HT-29 (cell line): ENCODE measurements at places on chromosomes 7 and 10. TPM values are rescaled to one million over a fixed set of nuclear protein-coding genes. Genes with fewer than 3 reads are reported as not detected.
A peak's percentile ranks its signal among the peaks of the same experiment; 100 is the strongest.

Gene GTF2IRD1
- 34.6 and 41.5 TPM in 2 replicates for total RNA-seq

- DNase-seq: no peak
Measured at GRCh38 chr10:116730464-116731260, 11.7 kb downstream of the HSPA12A start.

DNA sequence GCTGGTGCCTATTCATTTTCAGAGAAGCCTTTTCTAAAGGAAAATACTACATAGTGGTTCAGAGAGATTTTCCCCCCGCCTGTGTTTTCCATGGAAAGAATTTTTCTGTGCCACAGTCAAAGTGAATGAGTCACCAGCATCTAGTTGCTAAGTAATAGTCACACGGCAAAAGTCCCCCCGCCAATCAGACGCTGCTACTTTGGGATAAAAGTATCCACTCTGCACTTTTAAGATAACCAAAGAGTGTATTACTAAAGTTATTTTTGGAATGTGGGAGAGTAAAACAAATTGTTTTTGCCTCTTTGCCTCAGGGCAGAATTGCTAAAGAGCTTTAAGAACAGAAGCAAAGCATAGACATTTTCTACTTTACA lies 23.5 kb downstream of the ABLIM1 start:
- peak; percentile 55 for DNase-seq

DNA sequence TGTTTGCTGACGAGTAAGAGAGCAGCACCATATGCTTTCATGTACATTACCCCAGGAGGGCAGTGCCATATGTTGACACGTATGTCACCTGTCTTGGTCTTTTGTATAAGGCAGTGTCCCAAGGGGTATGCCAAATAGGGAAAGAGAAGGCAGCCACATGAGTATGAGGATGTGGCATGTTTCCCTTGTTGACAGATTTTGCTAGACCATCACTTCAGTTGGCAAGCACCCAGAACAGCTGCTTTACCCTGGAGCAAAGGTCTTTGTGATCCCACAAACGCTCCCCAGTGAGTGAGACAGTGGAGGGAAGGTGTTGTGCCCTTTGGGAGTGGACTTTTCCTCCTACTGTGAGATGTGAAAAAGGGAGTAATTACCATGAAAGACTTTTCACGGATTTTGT lies 350.1 kb downstream of the ETV1 start:
- no peak for DNase-seq

- DNase-seq: no peak
Measured at GRCh38 chr10:49049660-49050059, 65.7 kb downstream of the VSTM4 start.

Gene PLXNA4
- total RNA-seq: not detected in 2 replicates

Gene FANK1
- 1.6 and 4.0 TPM in 2 replicates for total RNA-seq

Gene CREB5
- 0.28 and 1.3 TPM in 2 replicates for total RNA-seq

DNA sequence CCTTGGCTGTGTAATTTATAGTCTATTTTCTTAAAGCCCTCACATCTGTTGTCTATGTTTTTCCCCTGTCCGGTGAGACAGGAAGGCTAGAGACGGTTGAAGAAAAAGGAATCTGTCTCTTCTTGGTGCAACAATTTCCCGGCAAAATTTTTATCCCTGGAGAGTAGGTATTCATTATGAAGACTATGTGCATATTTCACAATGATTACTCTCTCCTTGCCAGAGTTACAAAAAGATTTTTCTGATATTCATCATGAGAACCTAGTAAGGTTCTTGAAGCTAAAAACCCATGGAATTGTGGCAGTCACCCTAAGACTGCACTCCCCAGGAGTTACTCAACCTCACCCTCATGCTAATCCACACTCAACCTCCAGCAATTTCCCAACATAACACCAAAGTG lies 55.0 kb upstream of the GHITM start:
- no peak for DNase-seq

GRCh38 chr7:17989546-17989945 lies 38.1 kb downstream of the PRPS1L1 start:
- no peak for DNase-seq

GRCh38 chr10:23543691-23544380 lies 105.0 kb downstream of the OTUD1 start:
- DNase-seq: no peak

Gene ITGB1
- total RNA-seq: 169 and 195 TPM in 2 replicates

DNA sequence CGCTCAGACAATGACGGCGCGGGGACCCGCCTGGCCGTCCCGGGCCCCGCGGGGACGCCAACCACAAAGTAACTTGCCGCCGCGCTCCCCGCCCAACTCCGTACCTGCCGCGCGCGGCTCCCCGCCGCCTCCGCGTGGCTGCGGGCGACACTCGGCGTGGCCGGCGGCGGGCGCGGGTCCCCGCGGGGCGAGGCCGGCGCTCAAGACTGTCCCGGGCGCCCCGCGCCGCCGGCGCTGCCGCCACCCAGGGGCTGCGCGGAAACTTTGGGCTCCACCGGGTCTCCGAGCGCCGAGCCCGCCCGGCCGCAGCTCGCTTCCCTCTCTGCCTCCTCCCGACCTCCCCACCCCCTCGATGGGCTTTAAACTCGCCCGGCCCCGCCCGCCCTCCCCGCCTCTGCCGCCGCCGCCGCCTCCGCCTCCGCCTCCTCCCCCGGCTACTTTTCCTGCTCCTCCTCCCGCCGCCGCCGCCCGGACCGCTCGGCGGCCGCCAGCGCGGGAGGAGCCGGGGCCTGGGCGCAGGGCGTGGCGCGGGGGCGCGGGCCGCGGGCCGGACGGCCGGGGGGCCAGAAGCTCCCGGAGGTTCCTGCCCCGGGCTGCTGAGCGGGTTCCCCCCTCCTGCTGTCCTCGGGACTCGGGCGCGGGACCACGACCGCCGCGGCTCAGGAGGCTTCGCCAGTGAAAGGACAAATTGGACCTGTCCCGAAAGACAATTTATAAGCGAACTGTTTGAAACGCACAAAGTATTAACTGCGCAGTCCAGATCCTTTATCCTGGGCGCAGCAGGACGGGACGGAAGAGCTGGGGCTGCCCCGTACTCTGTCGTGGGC lies 10.6 kb upstream of the GRB10 start:
- peak; percentile 29 for DNase-seq

DNA sequence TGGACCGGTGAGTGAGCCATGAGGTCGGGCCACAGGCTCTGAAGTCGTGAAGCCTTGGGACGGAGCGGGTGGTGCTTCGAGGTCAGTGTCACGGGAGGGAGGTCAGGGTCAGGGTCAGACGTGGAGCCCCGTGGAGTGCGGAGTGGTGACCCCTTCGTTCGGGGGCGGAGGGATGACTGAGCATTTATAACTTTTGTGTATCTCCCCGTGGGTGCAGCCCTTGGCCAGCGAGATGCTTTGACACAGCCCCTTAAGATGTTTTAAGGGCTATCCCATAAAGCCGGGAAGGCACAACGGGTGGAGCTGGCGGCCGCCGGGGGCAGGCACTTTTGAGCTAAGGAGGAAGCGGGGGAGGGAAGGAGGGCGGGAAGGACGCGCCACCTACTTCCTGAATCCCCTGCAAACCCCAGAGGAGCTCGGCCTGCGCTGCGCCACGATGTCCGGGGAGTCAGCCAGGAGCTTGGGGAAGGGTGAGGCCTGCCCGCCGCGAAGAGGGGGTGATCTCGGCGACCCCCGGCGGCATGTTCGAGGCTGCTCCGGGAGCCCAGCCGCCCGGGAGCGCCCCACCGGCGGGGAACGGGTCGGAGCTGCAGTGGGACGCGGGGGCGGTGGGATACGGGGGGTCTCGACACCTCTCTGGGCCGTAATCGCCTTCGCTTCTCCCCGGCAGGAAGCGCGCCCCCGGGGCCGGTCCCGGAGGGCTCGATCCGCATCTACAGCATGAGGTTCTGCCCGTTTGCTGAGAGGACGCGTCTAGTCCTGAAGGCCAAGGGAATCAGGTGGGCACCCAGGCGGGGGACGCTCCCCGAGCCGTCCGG lies at the start of gene GSTO1:
Gene GSTO1, plus strand, starts transcription at position 400 of the 818 bp plus-strand sequence. Its CDS starts 37 bp downstream, at position 437.
- DNase-seq: peak; percentile 65

DNA sequence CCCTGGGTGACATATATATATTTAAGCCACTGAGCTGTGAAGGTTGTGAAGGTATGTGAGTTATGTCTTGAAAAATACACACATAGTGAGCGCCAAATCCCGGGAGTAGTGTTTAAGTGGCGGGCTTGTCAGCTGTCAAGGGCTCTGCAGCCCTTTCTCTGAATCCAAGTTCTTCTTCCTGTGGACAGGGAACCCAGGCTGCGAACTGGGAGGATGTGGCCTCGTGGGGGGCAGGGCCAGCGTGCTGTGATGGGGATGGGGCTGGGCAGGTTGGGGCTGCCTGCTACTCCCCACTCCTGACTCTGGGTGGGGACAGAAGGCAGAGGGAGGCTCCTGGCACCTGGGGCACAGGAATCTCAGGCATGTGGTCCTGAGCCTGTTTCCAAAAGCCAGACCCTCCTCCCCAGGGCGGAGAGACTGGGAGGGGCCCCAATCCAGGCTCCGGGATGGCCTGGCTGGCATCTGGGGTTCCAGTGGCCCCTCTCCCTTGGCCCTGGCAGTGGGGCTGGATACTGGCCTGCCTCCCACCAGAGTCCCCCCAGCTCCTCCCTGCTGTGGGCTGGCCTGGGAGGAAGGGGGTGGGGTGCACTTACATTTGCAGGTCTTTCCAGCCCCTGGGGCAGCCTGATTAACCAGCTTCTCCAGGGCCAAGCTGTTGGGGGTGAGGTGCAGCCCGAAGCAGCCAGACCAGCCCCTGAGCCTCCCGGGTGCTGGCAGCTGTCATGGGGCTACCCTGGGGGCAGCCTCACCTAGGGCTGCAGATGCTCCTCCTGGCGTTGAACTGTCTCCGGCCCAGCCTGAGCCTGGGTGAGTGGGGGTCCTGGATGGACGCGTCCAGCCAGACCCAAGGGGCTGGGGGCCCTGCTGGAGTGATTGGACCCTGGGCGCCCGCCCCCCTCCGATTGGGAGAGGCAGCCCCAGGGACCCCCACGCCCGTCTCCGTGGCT lies at the start of gene UPK3B:
Gene UPK3B, plus strand, starts transcription at position 622 of the 947 bp plus-strand sequence. Its CDS starts 101 bp downstream, at position 723.
- DNase-seq: peak; percentile 75

Gene NPFFR1
- 2.9 and 4.4 TPM in 2 replicates for total RNA-seq

Gene HABP2
- total RNA-seq: not detected in 2 replicates

DNA sequence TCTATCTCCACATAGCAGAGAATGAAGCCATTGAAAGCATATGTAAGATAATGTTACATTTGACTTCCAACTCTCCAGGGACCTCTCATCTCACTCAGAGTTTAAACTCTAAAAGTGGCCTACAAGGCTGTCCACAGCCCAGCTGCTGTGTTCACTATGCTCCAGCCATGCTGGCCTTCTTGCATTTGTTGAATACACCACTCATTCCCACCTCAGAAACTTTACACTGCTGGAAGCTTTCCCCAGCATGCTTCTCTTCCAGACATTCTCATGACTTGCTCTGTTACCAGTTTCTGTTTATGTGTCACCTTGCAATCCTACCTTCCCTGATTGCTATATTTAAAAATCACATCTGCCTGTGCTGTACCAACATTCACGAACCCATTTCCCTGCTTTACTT lies 167.2 kb downstream of the WNT2 start:
- no peak for DNase-seq

- DNase-seq: no peak
Measured at GRCh38 chr10:48343921-48344598, 37.6 kb downstream of the MAPK8 start.

Gene PLPP4
- not detected in 2 replicates for total RNA-seq

DNA sequence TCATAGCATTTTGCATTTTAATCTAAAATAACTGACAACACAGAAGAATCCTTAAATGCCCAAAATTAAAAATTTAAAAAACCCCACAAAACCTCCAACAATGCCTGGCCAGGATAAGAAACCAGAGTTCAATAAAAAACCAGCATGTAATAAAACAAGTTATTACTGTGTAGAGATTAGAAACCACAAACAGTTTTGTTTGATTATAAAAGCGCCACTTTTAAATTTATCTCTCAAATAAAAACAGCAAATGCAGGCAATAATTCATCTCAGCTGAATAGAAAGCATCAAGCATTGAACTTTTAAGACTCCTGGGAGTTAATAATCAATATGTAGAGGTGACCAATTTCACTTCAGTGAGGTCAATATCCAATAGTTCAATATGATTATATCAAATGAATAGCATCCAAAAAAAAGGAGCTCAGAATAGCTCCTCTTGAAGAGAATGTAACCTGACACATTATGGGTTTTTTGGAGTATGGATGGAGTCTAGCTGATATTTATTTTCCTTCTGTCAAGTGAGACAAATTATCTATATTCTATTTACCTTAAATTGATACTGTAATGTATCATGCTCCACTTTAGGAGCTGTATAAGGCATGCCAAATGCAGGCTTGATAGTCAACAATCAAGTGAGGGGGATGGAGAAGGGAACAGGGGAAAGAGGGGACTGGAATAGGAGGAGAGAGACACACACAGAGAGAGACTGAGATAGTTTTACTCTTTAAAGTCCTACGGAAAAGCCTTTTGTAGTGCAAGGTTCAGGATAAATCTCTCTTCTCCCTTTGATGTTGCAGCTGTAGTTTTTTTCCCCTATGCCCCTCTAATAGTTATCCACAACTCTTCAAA lies 130.9 kb downstream of the RSU1 start:
- DNase-seq: no peak

GRCh38 chr10:95756041-95756761 lies at the start of gene ENTPD1:
Gene ENTPD1, plus strand, starts transcription at chr10:95756163. Its CDS starts 77 bp downstream, at chr10:95756240.
- no peak for DNase-seq

- DNase-seq: no peak
Measured at GRCh38 chr10:123999261-123999660, 94.1 kb downstream of the CHST15 start.

- DNase-seq: peak; percentile 44
Measured at GRCh38 chr7:122532406-122533269, 166.3 kb downstream of the RNF133 start.

DNA sequence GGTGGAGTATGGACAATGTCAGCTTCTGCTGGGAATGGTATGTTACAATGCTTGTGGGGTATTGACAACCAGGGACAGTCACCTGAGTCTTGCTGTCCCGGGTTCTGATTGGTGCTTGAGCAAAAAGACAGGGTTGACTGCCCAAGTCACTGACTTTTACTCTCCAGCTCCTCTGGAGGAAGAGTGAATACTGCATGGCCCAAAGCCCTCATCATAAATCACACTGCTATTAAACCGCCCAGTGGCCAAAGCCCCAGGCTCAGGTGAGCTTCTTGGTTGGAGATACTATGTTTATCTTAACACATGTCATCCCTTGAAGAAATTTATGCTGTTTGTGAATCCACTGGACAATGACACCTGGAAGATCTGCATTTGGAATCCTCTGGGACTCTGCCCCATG lies 90.0 kb upstream of the IGFBP3 start:
- DNase-seq: no peak

DNA sequence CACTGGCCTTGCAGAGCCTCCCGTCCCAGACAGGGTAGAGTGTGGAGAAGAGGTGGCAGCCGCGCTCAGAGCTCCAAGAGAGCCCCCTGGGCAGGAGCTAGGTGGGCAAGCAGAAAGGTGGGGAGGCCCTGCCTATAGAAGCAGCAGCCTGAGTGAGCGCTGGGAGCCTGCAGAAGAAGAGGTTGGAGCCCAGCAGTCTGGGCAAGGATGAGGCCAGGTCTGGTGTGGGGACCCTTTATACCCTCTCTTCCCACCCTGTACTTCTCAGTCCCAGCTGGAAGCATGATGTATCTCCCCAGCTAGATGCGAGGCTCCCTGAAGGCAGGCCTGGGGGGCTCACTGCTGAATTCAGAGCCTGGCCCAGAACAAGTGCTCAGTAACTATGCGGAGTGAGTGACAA lies 44.5 kb upstream of the ZMIZ1 start:
- DNase-seq: no peak
